Activated CD8-positive, alpha-beta memory T cell treated with anti-CD3 and anti-CD28 coated beads, Interleukin-2, amount 50 U/mL, for 4 hours (primary cell): ENCODE measurements at places on chromosomes 7 and 10.

GRCh38 chr10:28496481-28496961 is 36.4 kb upstream of the WAC start:
- DNase-seq, result no peak

DNA sequence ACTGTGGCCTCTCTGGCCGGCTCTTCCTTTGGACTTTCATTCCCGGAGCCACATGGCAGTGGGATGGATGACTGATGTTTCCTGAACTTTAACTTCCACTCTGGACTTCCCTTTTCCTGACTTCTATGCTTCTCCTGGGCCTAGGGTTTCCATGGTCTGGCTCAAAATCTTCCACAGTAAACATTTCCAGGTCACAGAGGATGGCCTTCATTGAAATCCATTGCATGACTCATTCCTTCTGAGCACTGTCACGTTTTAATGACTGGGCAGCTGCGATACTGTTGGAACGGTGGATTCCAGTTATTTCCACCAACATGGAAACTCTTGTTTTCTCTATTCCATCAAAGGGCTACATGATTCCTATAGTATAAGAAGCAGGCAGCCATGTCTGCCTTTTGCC is 24.4 kb upstream of the ZNF273 start:
- DNase-seq, result no peak

DNA sequence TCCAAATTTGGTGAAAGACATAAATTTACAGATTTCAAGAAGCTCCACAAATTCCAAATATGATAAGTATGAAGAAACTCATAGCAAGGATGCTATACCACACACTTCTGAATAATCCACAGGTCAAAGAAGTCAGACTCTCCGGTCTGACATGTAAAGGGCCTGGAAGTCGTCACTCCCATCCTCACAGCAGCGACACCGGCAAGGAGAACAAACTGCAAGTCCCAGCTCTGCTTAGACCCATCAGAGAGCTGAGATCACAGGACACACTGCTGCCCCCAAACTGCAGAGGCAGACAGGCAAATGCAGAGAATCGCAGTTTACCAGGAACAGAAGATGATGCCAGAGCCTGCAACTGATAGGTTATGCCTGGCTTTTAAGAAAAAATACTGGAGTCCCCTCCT is 62.0 kb downstream of the AMZ1 start:
- DNase-seq, result no peak

DNA sequence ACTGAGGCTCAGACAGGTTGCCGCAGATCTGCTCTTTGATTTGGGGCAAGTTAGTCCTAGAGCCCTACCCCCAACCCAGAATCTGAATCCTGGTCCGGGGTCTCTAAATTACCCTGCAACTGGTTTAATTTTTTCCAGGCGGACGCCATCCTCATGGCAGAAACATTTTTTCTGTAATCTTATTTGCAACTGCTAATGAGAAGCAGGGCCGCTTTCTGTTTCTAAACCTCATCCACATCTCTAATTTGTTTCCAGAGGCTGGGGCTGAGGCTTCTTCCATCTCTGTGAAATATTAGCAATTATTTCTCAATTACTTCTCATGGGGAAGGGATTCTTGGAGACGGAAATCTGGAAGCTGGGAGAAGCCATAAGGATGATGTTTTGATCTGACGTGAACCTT is 261.6 kb downstream of the RPS24 start:
- DNase-seq, result no peak

DNA sequence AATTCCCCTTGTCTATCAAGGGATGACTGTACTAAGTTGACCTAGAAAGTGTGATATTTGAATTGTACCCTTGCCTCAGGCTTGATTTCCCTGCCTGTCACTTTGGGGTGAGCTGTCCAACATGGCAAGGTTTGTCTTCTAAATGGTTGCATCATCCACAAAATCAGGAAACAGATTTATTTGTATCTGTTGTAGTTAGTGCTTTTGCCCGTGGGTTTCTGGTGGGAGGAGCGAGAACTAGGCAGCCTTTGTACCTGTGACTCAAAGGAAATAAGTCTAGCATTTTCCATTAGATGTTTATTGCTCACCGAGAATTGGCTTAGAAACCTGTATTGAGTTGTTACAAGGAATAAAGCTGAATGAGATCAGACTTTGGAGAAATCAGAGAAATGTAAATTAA is 650.8 kb downstream of the LRMDA start:
- no peak for DNase-seq
